HCT116 (cell line): ENCODE measurements at places on chromosomes 3 and 15.
A peak's percentile ranks its signal among the peaks of the same experiment; 100 is the strongest.

DNA sequence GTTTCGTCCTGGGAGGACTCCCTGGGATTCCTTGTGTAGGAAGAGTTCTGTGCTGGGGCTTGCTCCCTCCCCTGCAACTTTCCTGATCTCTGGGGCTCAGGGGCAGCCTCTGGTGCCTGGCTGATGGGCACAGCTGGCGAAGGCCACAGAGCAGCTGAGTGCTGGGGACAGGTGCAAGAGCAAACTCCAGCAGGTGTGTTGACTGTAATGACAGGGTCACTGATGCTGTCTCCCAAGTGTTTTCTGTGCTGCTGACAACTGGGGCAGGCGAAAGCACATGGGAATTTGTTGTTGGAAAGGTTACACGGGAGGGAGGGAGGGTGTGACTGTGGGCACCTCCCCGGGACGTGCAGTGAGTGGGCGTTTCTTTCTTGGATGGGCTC, 21.6 kb downstream of the CPN2 start:
- peaks cover 22% of the 10 kb centered on the region for H3K4me1 ChIP-seq
- H3K27me3 ChIP-seq = no peaks in the 10 kb centered on the region
- H3K4me3 ChIP-seq = no peak overlapping the region
- DNase-seq = no peak

DNA sequence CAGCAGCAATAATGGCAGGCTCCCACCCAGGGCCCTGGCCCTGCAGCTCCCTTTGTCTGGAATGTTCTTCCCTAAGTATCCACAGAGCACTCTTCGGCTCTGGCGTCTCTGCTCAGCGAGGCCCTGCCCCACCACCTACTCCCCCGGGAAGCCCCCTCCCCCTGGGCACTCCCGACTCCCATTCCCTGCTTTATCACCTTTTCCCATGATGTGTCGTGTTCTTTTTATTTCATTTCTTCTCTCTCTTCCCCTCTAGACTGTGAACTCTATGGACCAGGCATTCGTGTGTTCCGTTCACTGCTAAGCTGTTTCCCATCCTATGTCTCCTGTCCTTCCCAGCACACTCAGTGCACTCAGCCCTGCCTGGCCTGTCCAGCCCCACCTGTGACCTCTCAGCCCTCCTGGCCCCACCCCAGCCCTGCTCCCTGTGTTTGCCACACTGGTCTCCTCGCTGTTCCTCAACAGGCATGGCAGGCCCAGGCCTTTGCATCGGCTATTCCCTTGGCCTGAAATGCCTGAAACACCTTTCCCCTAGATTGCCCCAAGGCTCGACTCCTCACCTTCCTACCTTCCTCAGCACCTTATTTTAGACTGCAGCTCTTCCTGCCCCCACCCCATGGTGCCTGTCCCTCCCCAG, 107.4 kb downstream of the TPRA1 start:
- no peak for DNase-seq
- no peaks in the 10 kb centered on the region for H3K36me3 ChIP-seq
- H3K27me3 ChIP-seq = no peaks in the 10 kb centered on the region
- H3K27ac ChIP-seq = no peak overlapping the region
- H3K4me3 ChIP-seq = no peak overlapping the region

DNA sequence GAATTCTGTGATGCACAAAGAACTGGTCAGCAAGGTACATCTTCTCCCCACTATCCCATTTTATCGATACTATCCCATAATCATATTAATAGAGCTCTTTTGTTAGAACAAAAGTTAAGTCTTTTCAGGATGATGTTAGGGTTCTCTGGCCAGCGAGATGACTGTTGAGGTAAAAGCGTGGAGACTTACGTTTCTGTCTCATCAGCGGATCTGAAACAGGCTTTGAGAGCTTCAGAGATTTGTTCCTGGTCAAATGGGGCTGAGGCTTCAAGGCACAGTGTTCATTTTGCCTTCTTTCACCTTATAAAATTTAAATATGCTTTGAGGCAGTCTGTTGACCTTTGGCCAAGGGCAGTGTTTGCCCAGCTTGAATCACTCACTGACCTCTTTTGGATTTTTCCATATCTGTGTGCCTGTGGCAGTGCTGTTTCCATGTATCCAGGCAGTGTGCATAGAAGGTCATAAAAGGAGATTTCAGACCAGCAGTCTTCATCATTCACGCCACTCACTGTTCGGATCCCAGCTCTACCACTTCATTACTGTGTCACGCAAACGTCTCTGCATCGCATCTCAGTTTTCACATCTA, 3.1 kb downstream of the ADAMTSL3 start:
- H3K4me3 ChIP-seq = no peak overlapping the region
- H3K27me3 ChIP-seq = no peaks in the 10 kb centered on the region
- DNase-seq = no peak
- H3K4me1 ChIP-seq = no peaks in the 10 kb centered on the region

- no peak for DNase-seq
- H3K27me3 ChIP-seq = peaks cover 37% of the 10 kb centered on the region
- H3K36me3 ChIP-seq = no peaks in the 10 kb centered on the region
- no peaks in the 10 kb centered on the region for H3K4me1 ChIP-seq
- no peak overlapping the region for H3K4me3 ChIP-seq
Measured at GRCh38 chr3:127159543-127159942, 33.4 kb upstream of the PRR23E start.

GRCh38 chr3:125212509-125213363, at the start of gene SLC12A8:
Gene SLC12A8 (minus strand): TSS chr3:125212748. CDS start chr3:125211349, 1,399 bp downstream.
- no peaks in the 10 kb centered on the region for H3K36me3 ChIP-seq
- peak within 1 kb of the TSS; percentile 54 for H3K27ac ChIP-seq
- H3K27me3 ChIP-seq = no peaks in the 10 kb centered on the region
- peak within 1 kb of the TSS; percentile 76 for H3K4me3 ChIP-seq
- DNase-seq = no peak

- H3K4me1 ChIP-seq = no peaks in the 10 kb centered on the region
- no peaks in the 10 kb centered on the region for H3K27me3 ChIP-seq
- no peaks in the 10 kb centered on the region for H3K36me3 ChIP-seq
Measured at GRCh38 chr15:94255540-94255939, 24.2 kb downstream of the MCTP2 start.

GRCh38 chr3:31448035-31448881, 84.5 kb upstream of the STT3B start:
- no peaks in the 10 kb centered on the region for H3K27me3 ChIP-seq
- H3K4me3 ChIP-seq = no peak overlapping the region
- no peaks in the 10 kb centered on the region for H3K36me3 ChIP-seq
- H3K4me1 ChIP-seq = peaks cover 9% of the 10 kb centered on the region; the same call in 1 of the 2 replicates
- DNase-seq = peak; percentile 24
- H3K27ac ChIP-seq = no peak overlapping the region

DNA sequence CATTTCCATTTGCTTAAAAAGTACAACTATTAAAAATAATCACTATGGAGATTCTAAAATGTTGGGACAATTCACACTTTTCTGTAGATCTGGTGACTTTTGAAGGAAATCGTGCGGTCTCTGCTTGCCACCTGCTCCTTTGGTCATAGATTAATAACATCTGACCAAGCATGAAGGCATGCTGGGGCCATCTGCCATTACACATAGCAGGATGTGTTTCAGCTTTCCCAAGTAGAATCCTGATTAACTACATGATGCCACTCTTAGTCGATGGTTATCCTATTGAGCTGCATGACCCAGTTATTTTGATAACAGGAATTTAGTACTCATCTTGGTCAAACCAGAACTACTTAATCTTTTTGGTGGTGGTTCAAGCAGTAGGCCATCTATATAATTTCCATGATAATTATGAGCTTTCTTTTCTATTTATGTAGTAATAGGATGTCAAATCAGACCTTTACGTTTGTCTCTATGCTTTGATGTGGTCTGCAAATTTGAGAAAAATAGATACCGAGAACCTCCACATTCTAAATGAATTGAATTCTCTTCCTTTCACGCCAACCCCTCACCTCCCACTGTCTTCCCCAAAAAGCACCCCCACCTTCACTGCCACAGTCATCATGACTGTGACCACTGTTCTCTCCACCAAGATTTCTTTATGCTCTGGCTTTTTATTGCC, 158.1 kb downstream of the DIPK2A start:
- H3K4me1 ChIP-seq = no peaks in the 10 kb centered on the region
- DNase-seq = no peak
- H3K27me3 ChIP-seq = no peaks in the 10 kb centered on the region
- H3K27ac ChIP-seq = no peak overlapping the region
- no peak overlapping the region for H3K4me3 ChIP-seq

DNA sequence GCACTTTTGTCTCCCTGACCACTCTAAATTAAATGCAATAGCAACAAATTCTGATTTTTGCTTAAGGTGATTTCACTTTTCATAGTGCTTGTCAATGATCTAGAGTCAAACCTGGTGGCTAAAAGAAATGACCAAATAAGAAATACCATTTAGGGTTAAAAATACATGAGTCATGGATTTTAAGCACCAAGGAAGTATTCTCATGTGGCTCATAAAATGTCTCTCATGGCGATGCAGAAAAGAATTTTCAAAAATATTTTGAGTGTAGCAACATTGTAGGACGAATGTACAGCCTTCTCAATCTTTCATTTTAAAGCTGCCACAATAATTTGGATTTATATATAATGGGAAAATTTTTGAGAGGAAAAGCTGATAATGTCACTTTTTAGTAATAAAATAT, 193.6 kb downstream of the EPHA3 start:
- no peaks in the 10 kb centered on the region for H3K4me1 ChIP-seq
- H3K27me3 ChIP-seq = no peaks in the 10 kb centered on the region
- H3K27ac ChIP-seq = no peak overlapping the region
- no peak for DNase-seq

- no peaks in the 10 kb centered on the region for H3K27me3 ChIP-seq
- no peaks in the 10 kb centered on the region for H3K4me1 ChIP-seq
- H3K36me3 ChIP-seq = no peaks in the 10 kb centered on the region
- no peak overlapping the region for H3K4me3 ChIP-seq
Measured at GRCh38 chr3:6351752-6352151, 509.2 kb upstream of the GRM7 start.

GRCh38 chr15:92845126-92845508, 55.0 kb upstream of the CHD2 start:
- H3K4me1 ChIP-seq = peaks cover 15% of the 10 kb centered on the region; the same call in 1 of the 2 replicates
- no peaks in the 10 kb centered on the region for H3K27me3 ChIP-seq
- H3K4me3 ChIP-seq = no peak overlapping the region
- no peak for DNase-seq
- peak overlapping the region; percentile 25 for H3K27ac ChIP-seq

- H3K27ac ChIP-seq = no peak overlapping the region
- no peaks in the 10 kb centered on the region for H3K36me3 ChIP-seq
Measured at GRCh38 chr3:181623924-181624694, 87.6 kb upstream of the SOX2 start.

DNA sequence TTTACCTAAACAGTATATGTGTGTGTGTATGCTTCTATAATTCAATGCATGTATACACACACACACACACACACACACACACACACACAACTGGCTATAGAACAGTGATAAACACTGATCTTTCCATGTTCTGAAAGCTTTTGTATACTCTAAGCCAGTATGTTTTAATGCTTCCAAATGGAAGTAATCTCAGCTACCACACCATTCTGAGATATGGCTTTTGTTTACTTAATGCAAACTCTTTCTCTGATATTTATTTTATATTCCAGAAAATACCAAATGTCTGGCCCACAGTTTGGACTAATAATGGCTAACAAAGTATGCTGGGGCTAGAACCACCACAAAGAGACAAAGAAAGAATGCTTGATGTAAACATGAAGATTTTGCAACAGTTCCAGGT, 199.4 kb upstream of the ARHGEF26 start:
- no peaks in the 10 kb centered on the region for H3K36me3 ChIP-seq
- H3K4me1 ChIP-seq = no peaks in the 10 kb centered on the region
- H3K27me3 ChIP-seq = no peaks in the 10 kb centered on the region
- H3K4me3 ChIP-seq = no peak overlapping the region
- DNase-seq = no peak

- DNase-seq = no peak
- H3K27me3 ChIP-seq = no peaks in the 10 kb centered on the region
- H3K4me3 ChIP-seq = no peak overlapping the region
- no peaks in the 10 kb centered on the region for H3K36me3 ChIP-seq
Measured at GRCh38 chr3:127043731-127044510, 61.0 kb downstream of the PLXNA1 start.

DNA sequence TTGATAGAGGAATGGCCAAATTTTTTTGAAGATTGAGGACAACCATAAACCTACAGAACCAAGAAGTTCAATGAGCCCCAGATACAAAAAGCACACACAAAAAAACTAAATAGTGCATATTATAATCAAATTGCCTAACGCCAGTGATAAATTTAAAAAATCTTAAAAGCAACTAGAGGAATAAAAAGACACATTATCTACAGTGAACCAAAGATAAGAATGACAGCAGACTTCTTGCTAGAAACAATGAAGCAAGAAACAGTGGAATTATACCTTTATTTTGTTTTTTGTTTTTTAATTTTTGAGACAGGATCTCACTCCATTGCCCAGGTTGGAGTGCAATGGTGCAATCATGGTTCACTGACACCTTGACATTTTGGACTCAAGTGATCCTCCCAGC, 9.9 kb upstream of the SAMD7 start:
- H3K27me3 ChIP-seq = no peaks in the 10 kb centered on the region
- H3K4me3 ChIP-seq = no peak overlapping the region
- no peak for DNase-seq
- no peaks in the 10 kb centered on the region for H3K4me1 ChIP-seq
- no peak overlapping the region for H3K27ac ChIP-seq

DNA sequence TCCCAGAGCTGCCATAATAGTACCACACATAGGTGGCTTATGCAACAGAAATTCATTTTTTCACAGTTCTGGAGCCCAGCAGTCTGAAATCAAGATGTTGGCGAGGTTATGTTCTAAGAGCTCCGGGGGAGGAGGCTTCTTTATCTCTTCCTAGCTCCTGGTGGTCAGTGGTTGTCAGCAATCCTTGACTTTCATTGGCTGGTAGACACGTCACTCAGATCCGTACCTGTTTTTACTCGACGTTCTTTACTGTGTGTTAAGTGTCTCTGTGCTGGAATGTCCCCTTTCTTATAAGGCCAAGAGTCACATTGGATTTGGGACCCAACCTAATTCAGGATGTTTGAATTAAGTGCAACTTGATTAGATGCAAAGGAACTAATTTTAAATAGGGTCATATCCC, 218.5 kb upstream of the CNTN3 start:
- no peaks in the 10 kb centered on the region for H3K36me3 ChIP-seq
- H3K4me3 ChIP-seq = no peak overlapping the region
- no peak for DNase-seq
- H3K4me1 ChIP-seq = no peaks in the 10 kb centered on the region

- H3K36me3 ChIP-seq = peaks cover 17% of the 10 kb centered on the region
- H3K27ac ChIP-seq = no peak overlapping the region
- H3K27me3 ChIP-seq = no peaks in the 10 kb centered on the region
- peaks cover 3% of the 10 kb centered on the region; the same call in 1 of the 2 replicates for H3K4me1 ChIP-seq
- DNase-seq = no peak
Measured at GRCh38 chr15:39997031-39997430, 42.0 kb downstream of the SRP14 start.

GRCh38 chr3:134239538-134239937, 11.1 kb downstream of the RYK start:
- peaks cover 45% of the 10 kb centered on the region for H3K4me1 ChIP-seq
- DNase-seq = no peak
- no peak overlapping the region for H3K4me3 ChIP-seq
- no peaks in the 10 kb centered on the region for H3K36me3 ChIP-seq
- no peak overlapping the region for H3K27ac ChIP-seq

DNA sequence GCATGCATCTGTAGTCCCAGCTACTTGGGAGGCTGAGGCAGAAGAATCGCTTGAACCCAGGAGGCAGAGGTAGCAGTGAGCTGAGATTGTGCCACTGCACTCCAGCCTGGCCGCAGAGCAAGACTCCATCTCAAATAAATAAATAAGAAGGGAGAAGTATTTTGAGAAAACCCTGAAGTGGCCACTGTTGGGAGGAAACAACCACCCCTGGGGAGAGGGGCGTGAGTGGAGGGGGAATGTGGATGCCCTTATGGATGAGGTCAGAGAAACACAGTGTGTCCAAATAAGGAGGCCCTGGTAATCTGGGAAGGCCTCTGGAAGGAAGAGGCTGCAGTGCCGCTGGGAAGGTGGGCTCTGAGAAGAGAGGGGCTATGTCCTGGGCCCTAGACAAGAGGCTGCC, 4.2 kb upstream of the CPLX3 start:
- no peak overlapping the region for H3K4me3 ChIP-seq
- peaks cover 14% of the 10 kb centered on the region for H3K4me1 ChIP-seq
- H3K27ac ChIP-seq = no peak overlapping the region
- no peak for DNase-seq
- H3K36me3 ChIP-seq = no peaks in the 10 kb centered on the region
